ENCODE measurements at places on chromosomes 2 and 18.

DNA sequence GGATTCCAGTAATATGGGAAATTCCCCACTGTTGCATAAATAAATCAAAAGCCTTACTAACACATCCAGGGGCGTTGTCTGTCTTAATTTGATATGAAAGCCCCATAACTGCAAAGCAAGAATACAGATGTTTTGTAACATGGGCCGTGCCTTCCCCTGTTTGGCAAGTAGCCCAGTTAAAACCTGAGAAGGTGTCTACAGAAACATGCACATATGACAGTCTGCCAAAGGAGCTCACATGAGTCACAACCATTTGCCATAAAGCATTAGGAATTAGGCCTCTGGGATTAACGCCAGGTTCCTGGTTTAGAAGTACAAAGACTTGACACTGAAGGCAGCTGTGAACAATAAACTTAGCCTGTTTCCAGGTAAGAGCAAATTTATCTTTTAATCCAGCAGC lies 43.1 kb upstream of the LONRF2 start:
- no peak for DNase-seq

DNA sequence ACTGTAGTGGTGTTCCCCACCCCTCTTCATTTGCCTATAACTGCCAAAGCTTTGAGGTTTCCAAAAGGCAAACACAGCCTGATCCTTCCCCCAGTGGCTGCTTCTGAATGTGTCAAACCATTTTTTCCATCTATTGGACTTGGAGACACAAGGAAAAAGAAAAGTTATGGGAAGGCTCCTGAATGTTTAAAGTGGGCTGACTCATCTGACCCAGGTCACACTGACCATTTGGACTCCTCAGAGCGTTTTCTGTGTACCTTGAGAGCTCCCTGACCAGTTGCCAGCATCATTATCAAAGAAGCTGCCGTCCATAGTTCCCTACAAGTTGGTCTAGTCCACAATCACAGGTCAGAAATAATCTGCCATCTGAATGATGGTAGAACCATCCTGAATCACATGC lies 123.4 kb upstream of the COL3A1 start:
- DNase-seq, result no peak

DNA sequence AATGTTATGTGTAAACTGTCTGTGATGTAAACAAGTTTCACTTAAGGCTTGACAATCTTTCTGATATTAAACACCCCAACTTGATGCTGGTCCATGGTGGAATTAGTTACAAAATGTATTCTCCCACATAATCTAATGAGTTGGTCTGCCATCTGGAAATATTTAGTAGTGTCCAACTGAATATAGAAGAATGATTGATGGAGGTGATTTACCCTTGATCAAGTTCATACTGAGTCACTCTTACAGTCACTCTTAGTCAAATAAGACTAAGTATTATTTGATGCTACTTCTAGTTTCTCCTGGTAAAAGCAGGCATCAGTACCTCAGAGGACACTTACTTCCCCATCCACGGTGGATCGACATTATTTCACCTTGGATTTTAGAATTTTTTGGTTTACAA lies 198.1 kb downstream of the SATB2 start:
- DNase-seq, result no peak

- DNase-seq, result no peak
These were observed 47.8 kb downstream of the CFAP36 start for GRCh38 chr2:55567298-55567697.

- no peak for DNase-seq
These were observed 4.3 kb upstream of the EDAR start for GRCh38 chr2:108993095-108993937.

GRCh38 chr2:107615039-107615438 lies 211.7 kb upstream of the RGPD4 start:
- no peak for DNase-seq

GRCh38 chr18:21163647-21164547 lies 52.3 kb upstream of the ROCK1 start:
- DNase-seq, result no peak

- no peak for DNase-seq
These were observed 72.8 kb downstream of the TCF4 start for GRCh38 chr18:55515214-55515613.

DNA sequence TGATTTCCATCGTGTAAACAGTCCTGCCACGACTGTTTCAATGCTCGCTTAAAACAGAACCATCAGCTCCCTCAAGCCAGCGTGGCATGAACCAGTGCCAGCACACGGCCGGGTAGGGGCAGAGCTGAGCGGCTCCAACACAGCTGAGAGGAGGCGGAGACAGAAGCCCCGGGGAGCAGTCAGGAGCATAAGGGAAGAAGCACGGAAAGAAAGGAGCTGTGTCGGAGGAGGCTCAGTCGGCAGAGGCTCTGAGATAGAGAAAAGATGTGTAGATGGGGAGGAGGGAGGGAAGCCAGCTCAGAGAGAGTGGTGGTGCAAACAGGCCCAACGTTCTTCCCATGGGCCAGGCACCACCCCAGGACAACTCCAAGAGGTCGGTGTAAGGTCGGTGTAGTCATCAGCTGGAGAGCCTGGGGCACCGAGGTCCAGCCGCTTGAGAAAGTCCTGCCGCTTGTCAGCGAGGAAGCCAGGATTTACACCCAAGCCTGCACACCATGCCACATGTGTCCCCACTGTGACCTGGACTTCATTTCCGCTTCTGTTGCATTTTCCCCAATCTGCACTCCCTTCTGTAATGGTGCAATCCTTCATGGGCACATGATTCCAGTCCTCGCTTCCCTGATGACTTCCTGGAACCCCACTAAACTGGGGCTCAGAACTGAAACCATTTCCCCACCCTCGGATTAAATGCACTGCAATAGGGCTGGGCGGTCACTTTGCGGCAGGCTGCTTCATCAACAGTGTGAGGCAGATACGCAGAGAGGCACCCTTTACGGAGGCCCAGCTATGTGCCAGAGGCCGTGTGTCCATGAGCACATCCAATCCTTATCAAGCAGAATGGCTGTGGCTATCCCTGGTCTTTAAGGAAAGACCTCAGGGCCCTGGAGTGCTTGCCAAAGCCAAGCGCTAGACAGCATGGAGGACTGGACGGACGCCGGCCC lies 43.5 kb downstream of the CYP27C1 start:
- no peak for DNase-seq

- no peak for DNase-seq
These were observed 280.9 kb upstream of the SIX2 start for GRCh38 chr2:45289997-45290709.

DNA sequence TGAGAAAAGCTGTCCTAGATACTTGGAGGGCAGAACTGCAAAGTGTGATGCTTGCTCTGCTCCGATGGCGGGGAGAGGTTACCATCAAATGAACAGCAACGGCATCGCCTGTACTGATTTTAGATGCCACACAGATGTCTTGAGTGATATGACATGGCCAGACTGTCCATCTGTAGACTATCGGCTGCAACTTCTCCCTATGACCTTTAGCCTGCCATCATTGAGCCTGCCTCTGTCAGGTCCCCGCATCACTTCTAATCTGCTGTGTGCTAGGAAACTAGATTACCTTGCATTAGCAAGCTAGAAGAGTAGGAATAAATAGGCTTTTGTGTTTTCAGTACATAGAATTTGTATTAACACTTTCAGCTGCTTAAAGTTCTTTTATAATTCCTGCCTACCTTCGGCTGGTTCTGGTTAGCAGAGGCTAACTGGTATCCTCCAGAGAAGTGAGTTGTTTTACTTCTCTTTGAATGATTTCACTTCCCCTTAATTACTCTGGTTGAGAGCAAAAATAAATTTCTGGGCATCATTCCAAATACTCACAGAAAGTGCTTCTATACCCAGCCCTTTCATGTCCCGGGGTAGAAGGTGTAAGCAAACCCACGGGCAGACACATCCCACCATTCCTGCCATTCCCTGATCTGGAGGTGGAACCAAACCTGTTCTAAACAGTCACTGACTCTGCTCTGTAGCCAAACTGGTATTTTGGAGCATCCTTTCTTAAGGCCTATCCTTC lies 24.0 kb downstream of the GAREM2 start:
- DNase-seq, result no peak

- DNase-seq, result no peak
These were observed 43.1 kb upstream of the IL1R2 start for GRCh38 chr2:101948625-101949155.

DNA sequence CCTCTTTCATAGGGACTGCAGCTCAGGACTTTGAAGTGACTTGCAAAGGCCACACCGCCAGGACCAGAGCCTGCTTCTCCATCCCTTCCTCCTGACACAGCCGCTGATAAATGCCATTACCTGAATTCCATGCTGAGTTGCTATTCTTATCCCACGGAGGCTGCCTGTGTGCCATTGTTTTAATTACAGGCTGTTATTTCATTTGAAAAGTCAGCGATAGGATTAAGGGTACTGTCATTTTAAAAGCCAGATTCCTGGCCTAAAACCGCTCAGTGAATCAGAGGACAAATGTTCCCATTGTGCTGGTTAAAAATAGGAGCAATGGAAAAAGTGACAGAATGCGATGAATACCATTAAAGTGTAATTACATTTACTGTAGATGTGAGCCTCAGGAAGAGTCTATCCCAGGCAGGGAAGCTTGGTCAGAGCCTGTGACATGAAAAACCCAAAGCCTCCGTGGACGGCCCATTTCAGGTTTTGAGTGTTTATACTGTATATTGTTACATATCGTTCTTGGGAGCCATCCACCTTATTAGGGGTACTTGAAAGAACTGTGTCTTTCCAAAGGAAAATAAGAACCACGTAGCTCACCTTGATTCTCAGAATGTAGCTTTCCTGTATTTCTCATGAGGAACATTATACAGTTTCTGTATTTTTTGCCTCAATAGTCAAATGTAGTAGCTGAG lies 41.3 kb downstream of the PDCL3 start:
- DNase-seq, result no peak

DNA sequence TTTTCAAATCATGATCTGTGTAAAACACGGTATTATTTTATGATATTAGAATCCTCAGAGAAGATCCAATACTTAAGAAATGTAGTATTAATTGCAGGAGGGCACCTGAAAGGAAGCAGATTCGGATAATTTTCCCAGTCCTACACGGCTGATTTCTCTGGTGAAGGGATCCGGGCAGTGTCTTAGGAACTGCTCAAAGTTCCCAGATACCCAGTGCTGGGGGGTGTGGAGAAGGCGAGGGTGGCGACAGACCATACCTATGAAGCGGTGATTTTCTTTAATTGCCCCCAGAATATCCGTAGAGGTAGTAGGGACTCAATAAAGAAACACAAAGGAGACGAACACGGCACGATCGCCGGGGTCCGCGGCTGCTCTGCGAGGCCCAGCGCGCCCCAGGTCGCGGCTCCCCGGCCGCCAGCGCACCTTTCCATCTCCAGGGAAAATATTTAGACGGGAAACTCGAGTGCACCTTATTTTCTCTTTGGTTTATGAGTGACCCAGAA lies 1.4 kb upstream of the SOX11 start:
- DNase-seq, result no peak

- DNase-seq, result no peak
These were observed 31.1 kb downstream of the GBX2 start for GRCh38 chr2:236137066-236137465.

DNA sequence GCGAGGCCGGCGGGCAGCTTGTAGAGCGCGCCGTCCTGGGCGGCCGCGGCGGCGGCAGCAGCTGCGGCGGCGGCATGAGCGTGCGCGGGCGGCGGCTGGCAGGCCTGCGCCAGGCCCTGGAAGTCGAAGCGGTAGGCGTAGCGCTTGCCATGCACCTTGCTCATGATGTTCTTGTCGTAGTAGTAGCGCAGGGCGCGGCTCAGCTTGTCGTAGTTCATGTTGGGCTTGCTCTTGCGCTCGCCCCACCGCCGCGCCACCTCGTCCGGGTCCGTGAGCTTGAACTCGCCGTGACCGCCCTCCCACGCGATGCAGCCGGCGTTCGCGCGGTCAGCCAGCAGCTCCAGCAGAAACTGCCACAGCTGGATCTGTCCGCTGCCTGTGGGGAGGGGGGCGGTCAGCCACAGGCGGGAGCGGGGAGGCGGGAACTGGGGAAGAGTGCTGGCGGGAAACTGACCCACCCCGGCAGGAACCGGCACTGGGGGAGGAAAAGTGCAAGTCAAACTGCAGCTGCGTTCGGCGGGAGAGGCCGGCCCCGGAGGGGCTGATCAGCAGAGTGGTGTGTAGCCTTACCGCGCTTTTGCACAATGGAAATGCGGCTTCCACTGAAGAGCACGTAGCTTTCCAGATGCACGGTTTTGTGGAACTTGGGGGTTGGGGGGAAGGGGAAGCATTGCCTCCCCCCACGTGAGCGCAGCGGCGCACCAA lies 3.0 kb downstream of the FEV start:
- no peak for DNase-seq

DNA sequence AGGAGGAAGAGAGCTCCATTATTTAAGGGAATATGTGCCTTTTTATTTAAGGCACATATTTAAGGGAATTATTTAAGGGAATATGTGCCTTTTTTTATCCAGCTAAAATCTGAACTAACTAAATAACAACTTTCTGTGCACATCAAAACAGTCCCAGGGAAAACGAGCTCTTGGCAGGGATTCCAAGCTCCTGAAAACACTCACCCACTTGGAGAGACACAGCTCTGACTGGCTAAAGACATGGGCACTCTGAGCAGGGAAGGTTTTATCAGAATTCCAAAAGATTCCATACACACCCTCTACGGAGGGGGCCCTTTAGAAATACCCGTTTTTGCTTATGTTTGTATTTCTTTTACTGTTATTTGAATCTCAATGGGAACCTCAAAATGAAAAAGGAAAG lies 181.0 kb downstream of the ZNF516 start:
- DNase-seq, result no peak

DNA sequence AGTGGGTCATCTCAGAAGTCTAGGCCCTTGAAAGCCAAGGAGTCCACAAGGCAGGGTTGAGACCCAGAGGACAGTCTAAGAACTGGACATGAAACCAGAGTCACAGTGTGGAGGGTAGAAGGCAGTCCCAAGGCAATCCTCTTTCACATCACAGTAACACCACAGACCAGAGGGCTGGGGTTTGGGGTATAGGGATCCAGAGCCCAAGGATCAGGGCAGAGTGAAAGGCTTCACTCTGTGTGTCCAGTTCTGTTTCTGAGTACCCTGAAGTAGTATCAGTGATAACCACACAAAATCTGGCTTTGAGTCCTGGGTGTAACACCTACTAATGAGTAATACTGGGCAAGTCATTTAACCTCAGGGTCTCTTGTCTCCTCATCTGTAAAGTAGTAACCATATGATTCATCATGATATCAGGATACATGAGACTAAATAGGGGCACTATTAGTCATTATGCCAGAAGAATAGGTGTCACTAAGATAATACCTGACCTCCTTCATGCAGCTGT lies 91.0 kb downstream of the ICA1L start:
- DNase-seq, result no peak
